ENCODE measurements at places on chromosomes 6 and 20. TPM values are rescaled to one million over a fixed set of nuclear protein-coding genes. Genes with fewer than 3 reads are reported as not detected.

Gene EYA4
- 15.3 TPM for polyA plus RNA-seq

Gene NFATC2
- polyA plus RNA-seq, result 1.6 TPM

Gene EYA2
- polyA plus RNA-seq, result 0.52 TPM

Gene SLC4A11
- 2.3 TPM for polyA plus RNA-seq

Gene PRSS35
- 44.3 TPM for polyA plus RNA-seq

Gene DLK2
- polyA plus RNA-seq, result 1.00 TPM

Gene LCA5
- 11.0 TPM for polyA plus RNA-seq

Gene MYLK4
- polyA plus RNA-seq, result 1.8 TPM

Gene PTGIS
- polyA plus RNA-seq, result 33.0 TPM

Gene CD40
- polyA plus RNA-seq, result 5.0 TPM

Gene KHDC3L
- polyA plus RNA-seq, result not detected

Gene CTCFL
- polyA plus RNA-seq, result 2.8 TPM

Gene SLC2A10
- 16.6 TPM for polyA plus RNA-seq

Gene KIAA1755
- 2.1 TPM for polyA plus RNA-seq

Gene PAK5
- polyA plus RNA-seq, result 0.63 TPM

Gene ELOVL5
- 84.0 TPM for polyA plus RNA-seq

Gene SYTL3
- polyA plus RNA-seq, result 3.4 TPM

Gene IRF4
- polyA plus RNA-seq, result 0.18 TPM

Gene RIPPLY2
- polyA plus RNA-seq, result not detected
